Endothelial cell (in vitro differentiated cells): ENCODE measurements at places on chromosomes 1 and 21.

- no peaks in the 10 kb centered on the region for H3K27me3 ChIP-seq
- H3K27ac ChIP-seq: no peak overlapping the region
- no peak overlapping the region for H3K4me3 ChIP-seq
- no peaks in the 10 kb centered on the region for H3K4me1 ChIP-seq
- H3K36me3 ChIP-seq: no peaks in the 10 kb centered on the region
Observed at GRCh38 chr21:34029743-34030528, 43.4 kb upstream of the MRPS6 start.

DNA sequence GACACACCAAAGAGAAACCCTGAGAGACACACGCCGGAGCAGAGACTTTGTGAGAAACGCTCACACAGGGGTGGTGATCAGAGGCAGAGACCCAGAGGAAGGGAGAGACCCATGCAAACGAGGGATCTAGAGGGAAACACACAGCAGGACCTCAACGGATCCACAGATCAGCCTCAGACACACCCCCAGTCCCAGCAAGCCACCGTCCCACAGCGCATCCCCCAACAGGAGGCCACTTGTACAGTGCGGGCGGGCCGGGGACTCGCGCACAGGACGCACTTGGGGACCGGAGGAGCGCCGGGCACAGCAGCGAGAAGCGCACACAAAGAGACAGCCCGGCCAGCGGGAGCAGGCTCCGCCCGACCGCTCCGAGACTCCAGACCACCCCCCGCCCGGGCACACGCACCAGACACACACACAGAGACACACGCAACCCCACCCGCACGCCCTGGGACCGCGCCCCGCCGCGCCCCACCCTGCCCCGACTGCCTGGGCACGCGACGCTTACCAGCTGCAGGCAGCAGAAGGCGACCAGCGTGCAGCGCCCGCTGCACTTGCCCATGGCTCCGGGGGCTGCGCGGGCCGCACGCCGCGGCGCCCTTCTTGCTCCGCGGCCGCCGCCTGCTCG lies 587 bp downstream of the NKAIN1 start:
- H3K27ac ChIP-seq: no peak overlapping the region
- H3K36me3 ChIP-seq: peaks cover 7% of the 10 kb centered on the region
- H3K4me1 ChIP-seq: peaks cover 16% of the 10 kb centered on the region
- peak overlapping the region; percentile 91 for H3K4me3 ChIP-seq
- peaks cover 18% of the 10 kb centered on the region for H3K27me3 ChIP-seq

GRCh38 chr1:82604524-82604923 lies 803.8 kb downstream of the ADGRL2 start:
- H3K36me3 ChIP-seq: no peaks in the 10 kb centered on the region
- peaks cover 1% of the 10 kb centered on the region for H3K4me1 ChIP-seq

GRCh38 chr1:157170677-157171515 lies 32.7 kb upstream of the ETV3 start:
- no peak overlapping the region for H3K27ac ChIP-seq
- no peaks in the 10 kb centered on the region for H3K36me3 ChIP-seq
- H3K4me1 ChIP-seq: peaks cover 4% of the 10 kb centered on the region

GRCh38 chr1:191043066-191043465 lies 565.4 kb upstream of the BRINP3 start:
- H3K4me3 ChIP-seq: no peak overlapping the region
- H3K36me3 ChIP-seq: no peaks in the 10 kb centered on the region
- no peak overlapping the region for H3K27ac ChIP-seq

- no peaks in the 10 kb centered on the region for H3K36me3 ChIP-seq
- H3K27ac ChIP-seq: no peak overlapping the region
- H3K4me1 ChIP-seq: peaks cover 2% of the 10 kb centered on the region
- no peak for DNase-seq
- peaks cover 5% of the 10 kb centered on the region for H3K27me3 ChIP-seq
Observed at GRCh38 chr1:31387612-31388011, 14.7 kb upstream of the FABP3 start.

GRCh38 chr21:33229784-33230544 lies at the start of gene IFNAR2:
TSS of gene IFNAR2 (plus strand) at chr21:33229938. CDS start at chr21:33241923, 11,985 bp downstream.
- H3K27me3 ChIP-seq: no peaks in the 10 kb centered on the region
- peak; percentile 86 for DNase-seq
- peak within 1 kb of the TSS; percentile 93 for H3K4me3 ChIP-seq

GRCh38 chr1:154539486-154540483 lies 18.7 kb downstream of the UBE2Q1 start:
- DNase-seq: no peak
- peaks cover 24% of the 10 kb centered on the region for H3K36me3 ChIP-seq
- H3K4me1 ChIP-seq: peaks cover 34% of the 10 kb centered on the region
- H3K27ac ChIP-seq: no peak overlapping the region
- H3K4me3 ChIP-seq: peak overlapping the region; percentile 59
